Stimulated activated CD8-positive, alpha-beta memory T cell treated with anti-CD3 and anti-CD28 coated beads, Interleukin-4, amount 100 ng/mL, for 48 hours (primary cell): ENCODE measurements at places on chromosomes 1 and 21.

- no peak for DNase-seq
These were observed 1208.7 kb downstream of the BRINP3 start for GRCh38 chr1:189269011-189269410.

DNA sequence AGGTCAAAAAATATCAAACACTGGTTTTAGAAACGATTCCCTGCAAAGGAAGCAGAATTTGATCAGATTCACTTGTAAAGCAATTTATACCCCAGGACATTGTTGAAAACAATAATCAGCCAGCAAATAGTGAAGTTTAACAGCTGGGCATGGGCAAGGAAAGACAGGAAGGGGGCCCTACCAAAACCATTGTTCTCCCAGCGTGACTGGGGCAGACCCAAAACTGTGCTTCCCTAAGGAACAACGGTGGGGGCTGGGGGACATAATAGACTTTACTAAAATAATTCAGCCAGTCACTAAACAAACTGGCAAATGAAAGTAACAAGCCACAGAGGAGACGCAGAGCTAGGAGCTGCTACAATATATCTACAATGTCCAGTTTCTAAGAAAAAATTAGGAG lies 100.2 kb downstream of the AHCTF1 start:
- DNase-seq: no peak

DNA sequence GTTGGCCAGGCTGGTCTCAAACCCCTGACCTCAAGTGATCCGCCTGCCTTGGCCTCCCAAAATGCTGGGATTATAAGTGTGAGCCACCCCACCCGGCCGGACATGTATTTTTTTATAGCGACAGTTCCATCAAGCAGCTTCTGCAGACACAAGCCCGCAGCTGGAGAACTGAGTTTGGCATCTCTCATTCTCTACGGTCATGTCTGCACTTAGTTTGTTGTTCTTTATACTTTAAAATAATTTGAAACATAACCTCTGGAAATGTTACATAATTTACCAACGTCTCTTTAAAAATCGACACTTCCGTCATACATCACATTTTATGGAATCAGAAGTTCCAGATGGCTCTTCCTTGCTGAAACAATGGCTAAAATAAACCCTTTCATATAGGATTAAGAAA lies 183.6 kb downstream of the DYRK1A start:
- no peak for DNase-seq

- DNase-seq: no peak
These were observed 9.9 kb upstream of the NDC1 start for GRCh38 chr1:53847980-53848379.

- no peak for DNase-seq
These were observed 9.5 kb upstream of the BTG2 start for GRCh38 chr1:203295796-203296195.

DNA sequence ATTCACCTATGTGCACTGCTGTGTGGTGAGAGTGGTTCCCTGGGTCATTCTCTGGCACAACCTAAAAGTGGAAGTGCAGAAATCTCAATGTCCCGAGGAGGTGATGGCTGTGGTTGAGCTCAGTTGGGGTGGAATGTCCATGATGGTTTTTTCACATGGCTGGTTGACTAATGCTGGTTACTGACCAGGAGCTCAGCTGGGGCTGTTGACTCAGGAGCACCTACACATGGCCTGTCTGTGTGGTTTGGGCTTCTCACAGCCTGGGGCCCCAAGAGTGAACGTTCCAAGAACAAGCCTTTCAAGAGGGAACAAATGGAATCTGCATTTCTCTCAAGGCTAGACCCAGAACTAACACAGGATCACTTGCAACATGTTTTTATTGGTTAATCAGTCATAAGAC lies 6.4 kb upstream of the KANK4 start:
- DNase-seq: no peak

GRCh38 chr1:95640746-95641145 lies 406.7 kb downstream of the RWDD3 start:
- no peak for DNase-seq

DNA sequence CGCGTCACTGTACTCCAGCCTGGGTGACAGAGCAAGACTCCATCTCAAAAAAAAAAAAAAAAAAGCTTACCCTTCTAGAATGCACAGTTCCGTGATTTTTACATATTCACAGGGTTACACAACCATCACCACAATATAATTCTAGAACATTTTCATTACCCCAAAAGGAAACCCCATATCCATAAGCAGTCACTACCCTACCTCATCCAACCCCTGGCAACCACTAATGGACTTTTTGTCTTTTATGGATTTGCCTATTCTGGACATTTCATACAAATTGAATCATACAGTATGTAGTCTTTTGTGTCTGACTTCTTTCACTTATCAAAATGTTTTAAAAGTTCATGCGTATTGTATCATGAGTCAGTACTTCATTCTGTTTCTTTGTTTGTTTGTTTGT lies 22.8 kb downstream of the SYF2 start:
- DNase-seq: no peak

DNA sequence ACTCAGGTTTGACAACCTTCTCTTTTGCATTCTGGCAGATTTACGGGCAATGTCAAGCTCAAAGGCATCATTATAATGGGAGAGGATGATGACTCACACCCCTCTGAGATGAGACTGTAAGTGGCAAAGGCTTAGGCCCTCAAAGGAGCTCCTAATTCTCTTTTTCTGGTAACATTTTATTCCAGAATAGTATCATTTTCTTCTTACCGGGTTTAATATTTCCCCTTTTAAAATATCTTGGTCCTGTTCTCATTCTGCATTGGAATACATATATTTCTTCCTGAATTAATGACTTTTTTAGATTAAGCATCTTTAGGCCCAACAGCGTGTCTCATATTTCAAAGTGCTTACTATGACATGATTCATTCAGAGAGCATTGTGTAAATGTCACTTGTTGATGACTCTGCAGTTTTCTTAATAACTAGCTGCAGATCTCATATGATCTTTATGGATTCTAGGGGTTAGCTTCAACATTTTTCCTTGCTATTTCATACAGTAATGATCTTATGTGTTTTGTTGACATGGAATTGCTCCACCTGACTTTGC lies 1.7 kb downstream of the PITHD1 start:
- DNase-seq: no peak

DNA sequence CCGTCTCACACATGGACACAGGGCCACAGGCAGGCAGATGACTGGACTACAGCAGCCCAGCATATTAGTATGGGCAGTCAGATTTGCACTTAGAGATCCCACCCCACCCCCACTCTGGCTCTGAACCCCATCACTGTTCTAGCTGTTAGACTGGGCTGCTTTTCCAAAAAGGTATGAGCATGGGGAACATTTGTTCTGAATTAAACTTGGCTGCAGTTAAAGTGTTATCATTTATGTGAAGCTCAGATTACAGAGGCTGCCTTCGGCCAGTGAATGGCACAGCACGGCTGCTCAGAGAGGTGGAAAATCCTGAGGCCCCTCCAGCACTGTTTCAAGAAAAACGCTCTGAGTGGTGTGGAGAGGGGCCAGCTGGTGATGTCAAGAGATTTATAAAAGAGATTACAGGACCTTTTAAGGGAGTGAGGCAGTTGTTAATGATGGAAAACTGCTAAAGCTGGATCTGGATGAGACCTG lies 6.9 kb upstream of the NOS1AP start:
- no peak for DNase-seq

- DNase-seq: no peak
These were observed 228.8 kb downstream of the TGFB2 start for GRCh38 chr1:218573925-218574324.

DNA sequence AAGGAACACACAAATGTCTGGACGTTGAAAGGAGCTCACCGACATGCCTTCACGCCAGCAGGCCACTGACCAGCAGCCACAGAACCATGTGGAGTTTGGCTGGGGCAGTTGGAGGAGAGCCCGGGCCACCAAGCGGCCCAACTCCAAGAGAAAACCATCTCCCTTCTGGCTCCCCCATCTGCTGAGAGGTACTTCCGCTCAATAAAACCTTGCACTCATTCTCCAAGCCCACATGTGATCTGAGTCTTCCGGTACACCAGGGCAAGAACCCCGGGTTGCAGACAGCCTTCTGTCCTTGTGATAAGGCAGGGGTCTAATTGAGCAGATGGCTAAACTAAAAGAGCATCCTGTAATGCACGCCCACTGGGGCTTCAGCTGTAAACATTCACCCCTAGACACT lies 24.4 kb downstream of the RGS4 start:
- DNase-seq: no peak

DNA sequence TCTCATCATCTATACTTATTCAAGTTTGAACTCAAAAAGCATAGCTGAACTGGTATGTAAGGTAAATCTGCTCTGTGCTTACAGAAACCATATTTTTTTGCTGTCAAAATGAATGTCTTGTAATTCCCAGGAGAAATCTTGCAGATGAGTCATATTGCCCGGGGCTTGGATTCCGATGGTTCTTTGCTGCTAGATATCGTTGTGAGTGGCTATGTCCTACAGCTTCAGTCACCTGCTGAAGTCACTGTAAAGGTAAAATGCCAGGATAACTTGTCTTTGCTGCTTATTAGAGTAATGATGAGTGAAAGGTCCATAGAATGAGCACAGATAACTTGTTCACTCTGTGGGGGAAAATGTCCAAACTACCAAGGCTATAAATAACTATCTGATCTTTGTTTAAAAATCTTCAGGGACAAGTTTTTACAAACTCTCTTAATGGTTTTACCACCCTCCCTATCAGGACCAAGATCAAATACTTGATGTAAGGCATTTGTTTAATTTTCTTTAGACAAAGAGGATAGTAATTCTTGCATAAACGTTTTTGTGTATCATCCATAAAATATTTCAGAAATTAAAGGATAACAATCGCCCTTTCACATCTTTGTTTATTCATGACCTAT lies 222.3 kb downstream of the TPR start:
- DNase-seq: no peak

- no peak for DNase-seq
These were observed 10.0 kb upstream of the C8A start for GRCh38 chr1:56844545-56845136.

DNA sequence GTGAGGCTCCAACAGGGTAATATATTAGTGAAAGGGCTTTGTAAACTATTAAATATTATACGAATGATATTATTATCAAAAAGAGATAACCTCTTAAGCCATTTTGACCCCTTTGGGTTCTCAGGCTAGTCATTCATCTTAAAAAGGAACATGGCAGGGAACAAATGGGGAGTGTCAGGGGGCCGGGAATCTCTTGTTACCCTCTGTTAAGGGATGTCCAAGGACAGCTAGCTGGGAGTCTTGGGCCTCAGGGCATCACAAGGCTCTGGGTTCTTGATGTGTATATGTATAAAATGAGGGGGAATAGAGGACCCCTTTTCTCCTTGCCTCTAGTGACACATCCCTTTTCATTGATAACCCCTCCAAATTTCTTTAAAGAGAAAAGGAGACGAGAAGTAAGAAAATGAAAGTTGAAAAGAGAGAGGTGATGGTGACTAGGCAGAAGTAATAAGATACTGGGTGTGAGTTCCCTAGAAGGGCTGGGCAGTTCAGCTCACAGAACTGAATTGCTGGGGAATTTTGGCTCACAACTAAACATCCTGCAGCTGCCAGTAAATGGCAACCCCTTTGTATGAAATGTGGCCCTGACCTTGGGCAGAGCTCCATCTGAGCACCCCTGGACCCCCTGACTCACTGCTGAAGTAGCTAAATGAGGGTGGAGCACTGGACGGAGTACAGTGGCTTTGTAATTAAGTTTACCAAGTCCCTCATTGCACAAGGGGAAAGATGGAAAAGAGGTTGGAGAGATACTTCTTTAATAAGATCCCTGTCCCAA lies 20.0 kb upstream of the ZNF326 start:
- no peak for DNase-seq

- no peak for DNase-seq
These were observed 7.3 kb upstream of the CTH start for GRCh38 chr1:70403759-70404158.

DNA sequence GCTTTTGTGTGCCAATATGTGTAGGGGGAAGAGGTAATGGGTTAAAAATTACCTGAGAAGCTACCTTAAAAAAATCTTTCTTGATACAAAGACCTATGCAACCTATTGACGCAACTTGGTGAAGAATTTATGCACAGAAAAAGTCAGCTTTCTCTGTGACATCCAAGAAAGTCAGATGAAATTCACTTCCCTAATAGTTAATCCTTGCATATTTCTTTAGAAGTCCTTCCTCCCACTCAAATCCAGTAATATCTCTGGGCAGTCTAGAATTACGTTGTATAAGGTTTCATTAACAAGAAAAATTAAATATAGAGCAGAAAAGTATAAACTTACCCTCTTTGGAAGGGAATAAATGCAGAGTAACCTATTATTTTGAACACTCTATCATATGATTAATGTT lies 2.9 kb downstream of the UBAP2L start:
- no peak for DNase-seq

DNA sequence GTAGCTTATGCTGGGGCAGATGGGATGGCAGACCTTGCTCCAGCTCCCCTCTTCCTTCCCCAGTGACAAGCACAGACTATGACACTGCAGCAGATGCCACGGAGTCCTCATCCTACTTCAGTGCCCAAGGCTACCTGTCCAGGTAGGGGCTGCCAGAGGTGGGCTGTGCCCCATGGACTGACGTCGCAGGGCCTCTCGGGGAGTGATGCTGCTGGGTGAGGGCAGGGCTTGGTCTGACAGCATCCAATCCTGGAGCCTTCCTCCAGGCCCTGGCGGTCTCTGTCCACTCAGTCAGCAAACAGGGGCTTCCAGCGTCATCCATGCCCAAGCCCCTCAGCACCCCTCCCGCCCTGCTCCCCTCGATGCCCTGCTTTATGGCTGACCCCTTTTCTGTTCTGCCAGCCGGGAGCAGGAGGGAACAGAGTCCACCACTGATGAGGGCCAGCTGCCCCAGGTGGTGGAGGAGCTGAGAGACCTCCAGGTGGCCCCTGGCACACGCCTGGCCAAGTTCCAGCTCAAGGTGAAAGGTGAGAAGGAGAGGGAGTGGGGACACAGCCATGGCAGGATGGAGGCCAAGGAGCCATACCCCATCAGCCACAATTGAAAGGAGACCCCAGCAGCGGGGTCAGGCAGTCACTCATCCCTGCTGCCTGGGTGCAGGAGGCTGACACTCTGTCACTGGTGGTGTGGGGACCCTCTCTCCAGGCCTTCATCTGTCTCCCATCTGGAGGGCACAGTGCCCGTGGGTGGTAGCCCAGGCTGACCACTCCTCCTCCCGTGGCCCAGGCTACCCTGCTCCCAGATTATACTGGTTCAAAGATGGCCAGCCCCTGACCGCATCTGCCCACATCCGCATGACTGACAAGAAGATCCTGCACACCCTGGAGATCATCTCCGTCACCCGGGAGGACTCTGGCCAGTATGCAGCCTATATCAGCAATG lies 73.6 kb downstream of the TRIM11 start:
- DNase-seq: no peak

DNA sequence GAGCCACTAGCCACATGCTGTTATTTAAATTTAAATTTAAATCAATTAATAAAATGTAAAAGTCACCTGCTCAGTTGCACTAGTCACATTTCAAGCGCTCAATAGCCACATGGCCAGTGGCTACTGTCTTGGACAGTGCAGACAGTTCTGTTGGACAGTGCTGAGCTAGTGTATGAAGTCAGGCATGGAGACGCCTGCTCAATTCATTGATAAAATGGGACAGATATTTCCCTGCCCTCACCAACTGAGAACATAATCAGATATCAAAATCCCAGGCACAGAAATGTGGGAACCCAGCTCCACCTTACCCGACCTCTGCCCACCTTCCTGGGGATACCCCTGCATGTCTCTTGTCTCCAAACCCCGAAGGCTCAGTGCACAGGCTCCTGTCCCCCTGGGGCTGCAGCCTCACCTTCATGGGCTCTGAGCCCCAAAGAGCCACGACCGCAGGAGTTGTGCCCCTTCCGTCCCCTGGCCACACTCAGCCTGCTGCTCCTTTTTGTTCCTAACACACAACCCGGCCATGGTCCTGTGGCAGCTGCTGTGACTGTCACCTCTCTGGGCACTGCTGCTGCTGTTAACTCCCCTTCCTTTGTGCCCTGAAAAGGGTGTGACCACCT lies 63.5 kb downstream of the TCP10L start:
- DNase-seq: no peak

- peak; percentile 70 for DNase-seq
These were observed 31.2 kb downstream of the DNTTIP2 start for GRCh38 chr1:93847811-93848288.
